Stimulated activated CD4-positive, alpha-beta T cell treated with anti-CD3 and anti-CD28 coated beads, TNF-alpha, amount 100 ng/mL, for 1 hour (primary cell): ENCODE measurements at places on chromosomes 5 and 9.

- DNase-seq = no peak
These were observed 63.4 kb downstream of the MVB12B start for GRCh38 chr9:126389992-126390391.

GRCh38 chr9:94925751-94926430, 199.4 kb downstream of the AOPEP start:
- DNase-seq = no peak

DNA sequence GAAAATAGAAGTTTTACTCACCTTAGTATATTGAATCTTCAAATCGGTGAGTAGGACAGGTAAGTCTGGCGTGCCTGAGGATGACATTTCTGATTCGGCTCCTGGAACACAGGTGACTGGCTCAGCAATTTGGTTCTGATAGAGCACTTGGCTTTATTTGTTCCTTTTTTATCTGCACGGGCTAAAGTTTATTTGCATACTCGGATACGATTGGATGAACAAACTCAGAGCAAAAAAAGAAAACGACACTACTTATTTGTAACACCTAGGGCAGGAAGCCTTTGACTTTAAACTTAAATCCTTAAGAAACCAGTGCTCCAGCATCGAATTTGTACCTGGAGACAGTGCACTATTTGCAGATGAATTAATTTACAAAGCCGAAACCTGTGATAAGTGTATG, at the start of gene ALDH1A1:
ALDH1A1 (minus strand) TSS at position 140 of the 400 bp plus-strand sequence; CDS start at position 87, 53 bp downstream.
- DNase-seq = no peak

DNA sequence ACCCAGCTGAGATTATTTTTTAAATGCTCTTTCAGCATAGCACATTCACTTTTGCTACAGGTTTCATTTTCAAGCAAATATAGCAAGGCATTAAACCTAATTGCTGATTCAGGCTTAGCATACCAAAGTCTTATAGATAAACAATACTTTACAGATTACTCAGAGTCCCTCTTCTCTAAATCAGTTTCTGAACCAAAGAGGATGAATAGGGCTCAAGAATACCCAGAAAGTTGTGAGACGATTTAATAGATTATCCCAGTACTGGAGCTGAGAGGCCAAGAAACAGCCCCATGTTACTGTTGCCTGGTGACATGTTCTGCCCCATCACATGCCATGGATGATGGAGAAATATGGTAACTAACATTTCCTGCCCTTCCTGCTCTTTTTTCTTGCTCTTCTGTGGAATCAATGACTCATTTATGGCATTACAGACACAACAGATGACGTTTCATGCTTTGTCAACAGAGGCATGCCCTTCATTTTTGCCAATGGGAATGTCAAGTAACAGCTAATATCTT, 18.1 kb upstream of the SSBP2 start:
- DNase-seq = no peak

DNA sequence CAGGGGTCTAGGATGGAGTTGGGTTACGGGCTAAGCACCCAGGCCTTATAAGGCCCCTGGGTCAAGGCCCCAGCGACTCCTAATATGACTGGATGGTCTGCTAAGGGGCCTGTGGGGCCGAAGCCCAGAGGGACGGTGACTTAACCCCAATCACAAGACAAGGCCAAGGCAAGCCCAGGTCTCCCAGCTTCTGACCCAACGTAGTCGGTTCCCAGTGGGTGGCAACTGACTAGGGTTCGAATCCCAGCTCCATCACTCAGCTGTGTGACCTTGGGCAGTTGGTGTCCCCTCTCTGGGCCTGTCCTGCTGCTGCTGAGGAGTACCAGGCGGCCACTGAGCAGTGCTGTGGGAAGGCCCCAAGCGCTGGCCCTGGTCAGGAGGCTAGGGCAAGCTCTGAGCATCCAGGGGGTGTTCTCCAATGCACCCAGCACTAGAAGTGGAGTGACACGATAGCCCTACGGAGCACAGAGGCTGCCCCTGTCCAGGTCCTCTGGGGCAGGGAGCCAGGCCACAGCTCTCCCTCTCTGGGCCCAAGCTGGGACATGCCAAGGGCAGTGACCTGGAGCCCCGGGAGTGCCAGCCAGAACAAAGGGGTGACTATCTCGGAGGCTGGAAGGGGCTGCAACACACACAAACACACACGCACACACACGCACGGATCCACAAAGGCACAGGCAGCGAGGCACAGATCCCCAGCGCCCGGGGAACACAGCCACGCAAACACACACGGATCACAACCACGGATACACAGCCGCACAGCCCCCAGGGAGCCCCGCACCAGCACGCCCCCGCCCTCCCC, 512 bp downstream of the AK1 start:
- no peak for DNase-seq

DNA sequence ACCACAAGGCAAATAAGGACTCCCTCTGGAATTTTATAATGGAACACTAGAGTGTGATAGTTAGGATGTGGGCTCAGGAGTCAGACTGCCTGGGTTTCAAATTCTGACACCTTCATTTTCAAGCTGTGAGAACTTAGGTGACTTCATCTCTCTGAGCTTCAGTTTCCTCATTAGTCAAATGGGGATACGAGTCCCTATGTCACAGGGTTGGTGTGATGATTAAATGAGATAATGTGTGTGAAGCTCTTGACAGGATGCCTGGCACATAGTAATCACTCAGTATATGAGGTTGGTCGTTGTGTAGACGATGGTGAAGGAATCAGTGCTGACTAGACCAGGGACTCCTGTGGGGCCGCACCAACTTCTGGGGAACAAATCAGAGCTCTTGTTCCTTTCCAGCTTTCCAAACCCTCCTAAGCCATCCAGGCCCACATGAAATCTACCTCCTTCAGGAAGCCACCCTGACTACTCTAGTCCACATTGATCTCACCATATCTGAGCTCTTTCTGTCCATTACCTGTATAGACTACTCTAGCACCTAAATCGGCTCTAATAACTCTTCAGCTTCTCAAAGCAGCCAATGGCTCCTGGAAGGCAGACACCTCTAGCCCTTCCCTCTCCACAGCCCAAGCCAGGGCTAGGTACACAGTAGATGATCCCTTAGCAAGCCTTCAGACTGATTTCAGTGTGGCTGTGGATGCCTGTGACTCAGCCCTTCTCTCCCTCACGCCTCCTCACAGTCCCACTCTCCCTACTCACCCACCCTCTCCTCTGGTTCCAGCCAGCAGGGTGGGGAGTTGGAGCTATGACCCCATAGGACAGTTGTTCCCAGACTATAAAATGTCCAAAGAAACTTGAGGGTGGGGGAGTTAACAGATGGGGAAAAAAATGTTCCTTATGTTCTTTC, 2.5 kb upstream of the TCF7 start:
- no peak for DNase-seq

GRCh38 chr9:31142456-31142855, 1242.0 kb upstream of the ACO1 start:
- DNase-seq = no peak

DNA sequence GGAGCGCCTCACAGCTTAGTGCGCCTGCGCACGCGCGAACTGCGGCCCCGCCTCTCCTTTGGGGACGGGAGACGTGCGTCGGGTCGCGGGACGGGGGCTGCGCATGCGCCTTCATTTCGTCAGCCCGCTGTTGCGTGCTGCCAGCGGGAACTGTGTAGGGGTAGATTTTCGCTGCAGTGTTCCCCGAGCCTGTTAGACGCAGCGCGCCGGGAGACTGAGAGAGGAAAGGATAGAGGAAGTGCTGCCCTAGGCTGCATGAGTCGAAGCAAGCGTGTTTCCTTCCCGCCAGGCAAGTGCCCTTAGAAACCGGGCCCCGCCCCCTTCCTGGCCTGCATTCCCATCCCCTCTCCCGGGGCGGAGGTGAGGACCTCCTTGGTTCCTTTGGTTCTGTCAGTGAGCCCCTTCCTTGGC, 12.3 kb downstream of the ITGA1 start:
- DNase-seq = peak; percentile 92

- peak; percentile 9 for DNase-seq
These were observed 1.3 kb downstream of the HMGXB3 start for GRCh38 chr5:150001660-150002486.

DNA sequence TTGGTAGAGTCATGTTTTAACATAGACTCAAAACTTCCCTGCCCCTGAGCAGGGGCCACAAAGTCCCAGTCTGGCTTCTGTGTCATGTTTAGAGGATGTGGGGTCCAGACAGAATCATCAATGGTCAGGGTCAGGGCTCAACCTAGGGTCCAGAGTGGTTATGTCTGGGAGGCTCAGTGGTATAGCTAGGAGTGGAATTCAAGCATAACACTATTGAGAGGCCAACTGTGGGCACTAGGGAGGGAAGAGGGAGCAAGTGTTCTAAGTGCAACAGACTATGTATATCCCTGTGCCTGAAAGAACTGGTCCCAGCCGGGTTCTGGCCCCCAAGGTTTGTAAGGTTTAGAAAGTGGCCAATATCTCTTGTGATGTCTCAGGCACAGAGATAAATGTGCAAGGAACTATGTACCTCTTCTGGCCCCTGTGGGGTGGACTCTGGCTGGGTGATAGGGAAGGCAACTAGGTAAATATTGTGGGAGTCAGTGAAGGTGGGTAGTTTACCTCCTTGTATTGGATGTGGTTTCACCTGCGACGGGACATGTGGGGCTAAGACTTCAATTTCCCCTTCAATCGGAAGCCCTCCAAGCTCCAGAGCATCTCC, 14.0 kb downstream of the MYORG start:
- no peak for DNase-seq

GRCh38 chr5:43168175-43168574, 23.9 kb upstream of the NIM1K start:
- no peak for DNase-seq

GRCh38 chr5:140214831-140215230, 39.8 kb downstream of the CYSTM1 start:
- no peak for DNase-seq
